CD4-positive, alpha-beta memory T cell (primary cell): ENCODE measurements at places on chromosomes 2 and 18.

- no peak for DNase-seq
These were observed 27.0 kb downstream of the LDLRAD4 start for GRCh38 chr18:13245481-13246000.

DNA sequence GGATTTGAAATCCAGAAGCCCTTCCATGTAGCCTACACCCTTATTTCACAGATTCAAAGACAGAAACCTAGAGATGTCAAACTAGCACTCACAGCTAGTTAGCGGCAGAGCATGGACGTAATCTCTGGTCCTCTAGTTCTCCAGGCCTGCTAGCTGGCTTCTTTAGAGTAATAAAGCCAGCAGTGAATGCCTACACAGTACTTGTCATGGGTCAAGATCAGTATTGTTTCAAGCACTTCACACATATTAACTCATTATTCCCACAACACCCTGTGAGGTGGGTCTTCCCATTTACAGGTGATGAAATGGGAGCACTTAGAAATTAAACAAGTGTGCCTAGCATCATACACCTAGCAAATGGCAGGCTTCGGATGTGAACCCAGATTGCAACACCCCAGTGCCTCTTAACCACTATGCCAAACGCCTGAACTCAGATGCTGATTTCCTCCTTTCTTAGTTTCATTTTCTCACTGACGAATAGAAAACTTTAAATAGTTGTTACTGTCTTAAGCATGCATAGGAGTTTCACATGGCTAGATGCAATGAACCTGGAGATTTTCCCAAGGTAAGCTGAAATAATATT is 14.5 kb upstream of the ZBTB14 start:
- DNase-seq, result peak; percentile 42

DNA sequence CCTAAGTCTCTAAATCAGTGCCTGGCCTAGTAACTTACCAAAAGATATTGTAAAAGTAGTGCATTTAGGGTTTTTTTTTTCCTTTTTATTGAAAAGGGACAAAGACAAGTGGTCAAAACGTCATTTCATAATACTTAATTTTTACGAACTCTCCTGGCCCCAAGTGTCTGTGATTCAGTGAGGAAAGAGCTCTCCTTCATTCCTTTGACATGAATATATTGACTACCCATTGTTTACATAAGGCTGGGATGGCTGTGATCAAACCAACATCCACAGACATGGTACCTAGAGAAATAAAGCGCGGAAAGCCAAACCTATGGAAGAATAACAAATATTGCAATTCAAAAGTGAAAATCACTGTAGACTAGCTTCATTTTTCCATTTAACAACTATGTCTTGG is 198.4 kb downstream of the BABAM2 start:
- no peak for DNase-seq

DNA sequence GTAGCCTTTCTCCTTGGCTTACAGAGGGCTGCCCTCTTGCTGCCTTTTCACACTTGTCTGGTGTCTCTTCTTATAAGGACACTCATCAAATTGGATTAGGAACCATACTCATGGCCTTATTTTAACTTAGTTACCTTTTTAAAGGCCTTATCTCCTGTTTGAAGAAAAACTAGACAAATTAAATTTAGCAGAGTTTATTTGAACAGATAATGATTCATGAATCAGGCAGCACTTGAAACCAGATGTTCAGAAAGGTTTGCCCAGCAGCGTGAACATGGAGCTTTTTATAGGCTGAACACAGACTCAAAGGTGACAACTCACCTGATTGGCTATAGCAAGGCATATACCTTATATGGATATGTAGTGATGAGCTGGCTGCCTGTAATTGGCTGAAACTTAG is 238.0 kb downstream of the GULP1 start:
- no peak for DNase-seq

DNA sequence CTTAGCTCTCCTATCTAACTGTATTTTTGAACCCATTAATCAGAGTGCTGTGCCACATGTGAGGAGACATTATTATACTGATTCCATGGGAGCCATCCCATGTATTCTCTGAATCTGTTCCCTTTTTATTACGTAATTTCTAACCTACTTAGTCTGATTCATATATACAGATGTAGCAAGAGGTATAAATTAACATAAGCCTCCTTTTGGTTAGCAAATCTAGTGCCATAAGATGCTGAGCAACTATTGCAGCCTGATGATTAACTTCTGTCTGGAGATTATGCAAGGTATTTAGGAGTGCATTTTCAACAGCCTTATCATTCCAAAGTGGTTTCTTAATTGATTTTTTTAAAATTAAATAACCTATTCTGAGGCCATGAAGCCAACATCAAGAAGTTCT is 114.1 kb upstream of the MSH2 start:
- DNase-seq, result no peak

DNA sequence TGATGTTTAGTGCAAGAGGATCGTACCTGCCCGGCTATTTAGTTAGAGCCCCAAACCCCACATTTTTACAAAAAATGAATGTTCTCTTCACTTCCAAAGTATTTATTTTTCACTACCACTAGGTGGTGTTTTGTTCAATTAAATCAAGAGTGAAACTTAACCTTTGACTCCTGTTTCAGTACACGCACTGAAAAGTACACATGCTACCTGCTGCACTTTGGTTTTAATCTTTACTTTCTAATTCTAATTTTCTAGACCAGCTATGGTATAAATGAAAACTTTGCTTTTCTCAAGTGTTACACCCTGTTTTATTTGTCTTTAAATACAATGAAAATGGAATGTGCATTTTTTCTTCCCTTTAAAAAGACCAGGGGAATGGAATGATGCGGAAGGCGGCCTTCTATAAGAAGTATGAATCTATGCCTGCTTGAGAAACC is 31.4 kb upstream of the CHN1 start:
- peak; percentile 38 for DNase-seq

GRCh38 chr2:16085073-16085472 is 144.7 kb downstream of the MYCN start:
- no peak for DNase-seq

- no peak for DNase-seq
These were observed 22.6 kb downstream of the FER1L5 start for GRCh38 chr2:96665083-96665569.

DNA sequence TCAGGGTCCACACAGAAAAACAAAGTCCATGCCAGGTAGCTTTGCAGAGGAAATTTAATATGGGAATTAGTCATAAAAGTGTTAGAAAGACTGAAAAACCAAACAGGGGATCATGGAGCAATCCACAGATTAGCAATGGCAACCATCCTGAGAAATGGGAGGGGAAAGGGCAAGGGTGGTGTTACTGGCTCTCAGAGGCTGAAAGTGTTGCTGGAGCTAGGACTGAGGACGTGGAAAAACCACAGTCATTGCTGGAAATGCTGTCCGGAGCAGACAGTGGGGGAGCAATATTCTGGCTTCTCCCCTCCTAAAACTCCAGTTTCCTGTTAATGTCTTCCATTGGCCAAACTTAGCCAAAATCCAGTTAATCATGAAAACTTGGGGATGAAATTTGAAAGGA is 172.4 kb downstream of the ZBTB7C start:
- no peak for DNase-seq

DNA sequence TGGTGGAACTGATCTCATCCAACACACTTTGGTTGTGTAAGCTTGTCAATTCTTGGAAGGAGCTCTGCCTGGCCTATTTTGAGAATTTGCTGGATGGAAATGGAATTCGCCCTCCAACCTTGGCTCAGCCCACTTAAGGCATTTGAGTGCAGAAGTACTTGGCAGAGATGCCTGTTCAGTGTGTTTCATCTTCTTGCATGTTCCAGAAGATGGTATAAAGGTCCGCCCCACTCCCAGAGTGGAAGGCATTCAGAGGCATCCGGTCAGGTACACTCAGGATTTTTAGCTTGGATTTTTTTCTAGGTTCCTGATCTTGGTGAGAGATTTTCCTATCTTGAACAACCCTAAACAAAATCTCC is 61.3 kb upstream of the TXNDC2 start:
- DNase-seq, result no peak

DNA sequence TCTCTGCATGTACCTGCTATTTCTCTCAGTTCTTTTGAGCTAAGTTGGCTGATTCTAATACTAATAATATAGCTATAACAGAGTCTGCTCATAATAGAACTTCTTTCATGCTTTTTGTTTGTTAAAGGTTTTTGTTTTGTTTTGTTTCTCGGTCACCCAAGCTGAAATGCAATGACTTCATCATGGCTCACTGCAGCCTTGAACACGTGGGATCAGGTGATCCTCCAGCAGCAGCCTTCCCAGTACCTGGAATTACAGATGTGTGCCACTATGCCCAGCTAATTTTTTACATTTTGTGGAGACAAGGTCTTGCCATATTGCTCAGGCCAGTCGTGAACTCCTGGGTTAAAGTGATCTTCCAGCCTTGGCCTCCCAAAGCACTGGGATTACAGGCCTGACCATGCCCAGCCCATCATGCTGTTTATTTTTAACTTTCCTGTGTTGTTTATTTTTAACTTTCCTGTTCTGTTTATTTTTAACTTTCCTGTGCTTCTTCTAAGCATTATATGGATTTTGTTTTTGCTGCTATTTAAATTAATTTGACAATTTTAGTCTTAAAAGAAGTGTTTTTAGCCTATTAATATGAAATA is 763.8 kb upstream of the CDH7 start:
- DNase-seq, result no peak

- DNase-seq, result no peak
These were observed 26.1 kb downstream of the NIFK start for GRCh38 chr2:121710470-121711170.

GRCh38 chr2:174870787-174871186 is 106.5 kb upstream of the CHRNA1 start:
- no peak for DNase-seq
